ENCODE measurements at places on chromosomes 1 and 21.

DNA sequence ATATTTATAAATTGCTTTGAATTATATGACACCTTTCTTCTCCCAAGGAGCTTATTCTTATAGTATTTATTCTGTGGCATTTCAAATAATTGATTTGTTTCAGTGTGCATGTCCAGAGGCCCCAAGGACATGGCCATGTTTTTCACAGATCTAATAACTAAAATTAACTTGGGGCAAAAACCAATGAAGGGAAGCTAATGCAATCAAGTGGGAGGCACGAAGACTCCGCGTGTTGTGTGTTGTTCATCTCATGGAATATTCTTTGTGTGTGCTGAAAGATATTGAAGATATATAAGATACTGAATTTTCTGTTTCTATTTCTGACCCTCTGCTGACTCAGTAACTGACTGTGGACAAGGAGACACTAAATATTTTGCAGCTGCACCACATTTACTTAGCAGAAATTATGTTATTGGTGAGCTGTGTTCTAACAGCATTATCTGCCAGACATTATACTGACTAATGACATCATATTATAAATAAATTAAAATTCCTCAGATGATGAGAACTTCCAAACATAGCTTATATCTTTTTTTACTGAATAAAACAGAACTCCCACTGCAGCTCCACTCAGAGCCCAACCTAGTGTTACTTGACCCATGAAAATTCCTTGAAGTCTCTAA, 519.3 kb upstream of the CXADR start:
- no peak for DNase-seq

DNA sequence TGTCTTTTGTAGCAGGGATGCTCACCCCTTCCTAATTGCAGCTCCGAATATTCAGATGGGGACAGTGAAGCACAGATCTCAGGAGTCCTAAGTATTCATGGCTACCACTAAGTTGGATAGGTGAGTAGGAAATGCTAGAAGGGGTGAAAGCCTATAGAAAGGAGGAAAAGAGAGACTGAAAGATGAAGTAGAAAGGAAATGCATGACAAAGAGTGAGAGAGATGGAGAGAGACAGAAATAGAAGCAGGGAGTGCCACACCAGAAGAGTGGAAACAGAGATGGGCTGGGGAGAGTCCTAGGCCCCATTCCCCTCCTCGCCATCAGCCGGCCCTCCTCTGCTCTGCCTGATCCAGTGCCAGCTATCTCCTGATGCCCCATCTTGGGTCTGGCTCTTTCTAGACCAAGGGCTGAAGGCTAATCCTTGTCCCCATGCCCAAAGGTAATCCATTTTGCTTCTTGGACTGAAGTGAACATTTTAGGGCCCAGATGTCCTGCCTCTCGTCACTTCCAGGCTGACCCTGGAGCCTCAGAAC, 2.0 kb downstream of the PEA15 start:
- no peak for DNase-seq

GRCh38 chr1:28091043-28091781, 2.8 kb upstream of the EYA3 start:
- peak; percentile 77 for DNase-seq

- DNase-seq = no peak
Measured at GRCh38 chr1:95990033-95990432, 731.6 kb upstream of the PTBP2 start.

DNA sequence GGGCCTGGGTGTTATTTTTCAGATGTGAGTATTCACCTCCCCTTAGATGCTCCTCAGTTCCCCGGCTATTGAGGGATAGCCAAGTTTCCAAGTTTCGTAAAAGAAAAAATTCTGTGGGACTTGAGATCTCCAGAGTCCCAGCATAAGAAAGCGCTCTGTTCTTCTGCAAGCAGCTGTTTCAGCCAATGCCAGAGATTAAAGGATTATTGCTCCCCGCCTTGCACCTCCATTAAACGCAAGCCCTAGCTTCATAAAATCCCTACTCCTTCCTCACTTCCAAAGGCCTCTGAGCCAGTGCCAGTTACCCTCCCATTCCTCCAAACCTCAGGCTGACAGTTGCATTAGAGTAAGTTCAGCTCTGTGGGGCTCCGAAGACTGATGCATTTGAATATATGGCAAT, 56.4 kb downstream of the CHIA start:
- no peak for DNase-seq

- no peak for DNase-seq
Measured at GRCh38 chr1:38101037-38101785, 54.6 kb upstream of the POU3F1 start.

- DNase-seq = peak; percentile 48
Measured at GRCh38 chr21:45582128-45582527, 39.9 kb upstream of the SLC19A1 start.

GRCh38 chr1:23568608-23569383, 9.5 kb upstream of the ID3 start:
- DNase-seq = no peak

GRCh38 chr1:215111916-215112315, 29.4 kb downstream of the KCNK2 start:
- DNase-seq = no peak

DNA sequence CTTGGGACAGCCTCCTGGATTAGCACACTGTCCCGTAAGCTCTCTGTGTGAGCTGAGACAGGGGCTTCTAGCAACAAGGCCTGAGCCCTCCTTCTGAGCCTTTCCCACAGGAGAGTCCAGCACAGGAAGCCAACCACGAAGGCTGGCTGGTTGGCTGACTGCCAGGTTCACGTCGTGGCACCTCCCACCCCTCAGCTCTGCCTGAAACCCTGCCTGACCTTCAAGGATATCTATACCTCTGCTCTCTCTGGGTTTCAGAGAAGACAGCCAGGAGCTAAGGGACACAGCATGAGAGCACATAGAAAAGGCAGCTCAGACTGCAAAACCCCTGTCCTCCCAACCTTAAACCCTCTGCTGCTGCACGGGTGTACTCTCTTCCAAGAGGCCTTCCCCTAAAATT, 13.9 kb downstream of the DLGAP3 start:
- peak; percentile 40 for DNase-seq

DNA sequence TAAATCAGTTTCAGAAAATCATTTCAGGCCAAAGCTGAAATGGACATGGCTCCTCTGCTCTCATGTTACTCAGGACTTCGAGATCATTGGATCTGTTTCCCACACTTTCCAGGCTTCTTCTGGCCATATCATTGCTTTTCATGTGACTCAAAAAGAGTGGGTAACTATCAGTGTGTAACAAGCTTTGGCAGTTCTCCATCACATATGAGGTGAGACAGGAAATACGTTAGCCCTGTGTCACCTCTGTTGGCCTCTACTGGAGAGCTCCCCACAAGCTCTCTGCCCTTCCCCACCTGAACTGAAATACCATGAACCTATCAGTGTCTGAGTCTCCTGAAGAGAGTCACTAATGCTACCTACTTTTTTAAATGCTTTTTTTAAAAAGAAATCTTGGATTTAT, 128.2 kb downstream of the LBR start:
- no peak for DNase-seq

DNA sequence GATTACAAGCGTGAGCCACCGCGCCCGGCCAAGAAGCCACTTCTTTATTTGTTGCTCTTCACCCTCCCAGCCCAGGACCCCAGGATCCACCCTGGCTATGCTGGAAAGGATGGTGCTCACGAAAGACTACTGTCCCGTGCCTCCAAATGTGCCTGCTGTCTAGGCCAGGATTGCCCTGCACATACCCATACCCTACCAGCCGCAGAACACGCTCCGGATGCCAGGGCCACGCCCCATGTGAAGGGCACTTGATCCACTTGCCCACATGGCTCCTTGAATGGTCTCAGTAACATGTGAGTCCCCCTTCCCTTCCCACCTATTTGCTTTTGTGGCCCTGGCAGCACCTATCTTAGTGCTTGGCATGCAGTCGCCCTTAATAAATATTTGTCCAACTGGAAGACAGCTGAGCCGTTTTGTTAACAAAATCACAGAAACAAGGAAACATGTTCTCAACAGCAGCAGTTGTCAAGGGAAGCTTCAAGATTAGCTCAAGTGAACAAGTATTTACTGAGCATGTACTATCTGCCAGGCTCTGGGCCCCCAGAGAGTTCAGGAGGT, 13.8 kb upstream of the UBXN10 start:
- DNase-seq = no peak

GRCh38 chr1:106768077-106768476, 288.4 kb upstream of the PRMT6 start:
- no peak for DNase-seq

DNA sequence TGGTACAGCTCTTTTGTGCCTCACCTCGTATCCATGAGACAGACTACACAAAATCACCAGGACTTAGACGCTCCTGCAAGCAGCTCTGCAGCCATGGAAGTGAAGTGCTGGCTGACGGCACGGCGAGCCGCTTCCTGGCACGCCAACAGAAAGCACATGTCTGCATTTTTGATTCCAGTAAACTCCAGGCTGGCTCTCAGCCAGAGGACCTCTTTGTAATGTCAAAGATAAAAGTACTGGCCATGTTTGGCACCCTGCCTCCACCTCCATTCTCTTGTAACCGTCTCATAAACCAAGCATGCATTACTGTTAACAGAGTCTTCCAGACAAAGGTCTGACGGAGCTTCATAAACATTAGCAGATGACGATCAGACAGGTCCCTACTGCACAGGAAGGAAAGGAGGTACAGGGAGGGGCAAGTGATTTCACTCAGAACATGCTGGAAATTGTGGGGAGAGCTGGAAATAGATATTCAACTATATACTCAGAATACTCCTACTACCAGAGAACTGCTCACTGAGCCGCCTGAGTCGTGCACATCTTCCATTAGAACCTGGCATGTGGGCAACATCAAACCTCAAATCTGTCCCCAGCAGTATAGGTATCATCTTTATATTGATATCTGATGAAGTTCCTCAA, 632.0 kb downstream of the SMYD3 start:
- DNase-seq = no peak

DNA sequence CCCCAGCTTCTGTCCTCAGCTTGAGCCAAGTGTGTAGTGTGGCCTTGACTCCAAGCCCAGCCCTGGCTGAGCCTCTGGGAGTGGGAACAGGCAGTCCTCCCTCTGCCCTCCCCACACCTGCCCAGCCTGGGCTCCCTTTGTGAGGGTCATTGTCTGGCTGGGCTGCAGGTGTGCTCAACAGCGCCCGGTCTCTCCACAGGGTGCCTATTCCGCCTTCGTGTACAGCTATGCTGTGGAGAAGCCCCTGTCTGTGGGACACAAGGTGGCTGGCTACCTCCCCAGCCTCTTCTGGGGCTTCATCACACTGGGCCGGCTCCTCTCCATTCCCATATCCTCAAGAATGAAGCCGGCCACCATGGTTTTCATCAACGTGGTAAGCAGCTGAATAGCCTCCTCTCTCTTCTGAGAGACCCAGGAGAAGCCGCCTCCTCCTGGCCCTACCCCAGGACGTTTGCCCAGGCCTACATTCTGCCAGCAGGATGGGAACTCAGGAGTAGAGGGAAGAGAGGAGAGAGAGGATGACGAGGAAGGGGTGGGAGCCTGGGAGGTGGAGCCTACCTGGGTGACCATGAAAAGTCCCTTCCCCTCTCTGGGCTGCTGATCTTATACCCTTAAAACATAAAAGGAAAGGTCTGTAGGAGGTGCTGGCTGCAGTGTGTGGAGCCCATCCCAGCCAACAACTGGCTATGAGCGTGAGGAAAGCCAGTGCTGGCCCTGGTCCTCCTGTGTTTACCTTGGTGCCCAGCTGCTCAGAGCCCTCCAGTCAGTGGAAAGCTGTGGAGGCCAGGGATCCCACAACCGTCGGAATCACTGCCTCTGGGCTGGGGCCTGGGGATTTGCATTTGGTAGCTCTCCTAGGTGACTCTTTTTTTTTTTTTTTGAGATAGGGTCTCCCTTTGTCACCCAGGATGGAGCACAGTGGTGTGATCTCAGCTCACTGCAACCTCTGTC, 45.7 kb downstream of the ELK4 start:
- DNase-seq = peak; percentile 45

- peak; percentile 87 for DNase-seq
Measured at GRCh38 chr1:31760471-31761470, 3.4 kb downstream of the ADGRB2 start.
